ENCODE measurements at places on chromosomes 7 and 10.

GRCh38 chr10:132101529-132101928 lies 35.8 kb downstream of the JAKMIP3 start:
- no peak for DNase-seq

DNA sequence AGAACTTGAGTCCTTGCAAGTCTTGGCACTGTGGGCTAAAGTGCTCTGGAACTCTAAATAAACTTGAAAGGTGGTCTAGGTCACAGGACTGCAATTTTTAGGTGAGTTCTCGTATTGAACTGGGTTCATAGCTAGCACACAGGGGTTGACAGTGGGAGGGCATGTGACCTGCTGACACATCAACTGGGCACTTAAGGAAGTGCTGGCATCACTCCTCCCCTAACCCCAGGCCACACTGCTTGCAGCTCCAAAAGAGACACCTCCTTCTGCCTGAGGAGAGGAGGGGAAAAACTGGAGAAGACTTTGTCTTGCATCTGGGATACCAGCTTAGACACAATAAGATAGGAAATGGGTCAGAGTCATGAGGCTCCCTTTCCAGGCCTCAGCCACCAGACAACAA lies 38.0 kb upstream of the AASS start:
- DNase-seq: no peak

DNA sequence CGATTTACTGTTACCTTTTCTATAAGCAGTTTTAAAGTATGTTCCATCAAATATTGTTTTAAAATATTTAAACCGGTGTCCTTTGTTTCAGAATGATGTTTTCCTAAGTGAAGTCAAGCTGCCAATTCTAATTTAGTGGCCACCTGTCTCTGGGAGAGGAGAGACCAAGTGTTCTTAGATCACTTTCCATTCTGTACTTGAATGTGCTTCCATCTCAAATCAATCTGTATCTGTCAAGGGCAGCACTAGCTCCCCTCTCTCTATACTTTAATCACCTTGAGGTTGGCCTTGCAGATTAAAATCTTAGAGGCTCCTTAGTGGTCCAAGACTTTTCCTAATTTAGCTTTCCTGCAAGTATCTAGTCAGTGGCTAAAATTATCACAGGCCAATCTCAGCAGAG lies 49.6 kb downstream of the LGI1 start:
- DNase-seq: no peak

DNA sequence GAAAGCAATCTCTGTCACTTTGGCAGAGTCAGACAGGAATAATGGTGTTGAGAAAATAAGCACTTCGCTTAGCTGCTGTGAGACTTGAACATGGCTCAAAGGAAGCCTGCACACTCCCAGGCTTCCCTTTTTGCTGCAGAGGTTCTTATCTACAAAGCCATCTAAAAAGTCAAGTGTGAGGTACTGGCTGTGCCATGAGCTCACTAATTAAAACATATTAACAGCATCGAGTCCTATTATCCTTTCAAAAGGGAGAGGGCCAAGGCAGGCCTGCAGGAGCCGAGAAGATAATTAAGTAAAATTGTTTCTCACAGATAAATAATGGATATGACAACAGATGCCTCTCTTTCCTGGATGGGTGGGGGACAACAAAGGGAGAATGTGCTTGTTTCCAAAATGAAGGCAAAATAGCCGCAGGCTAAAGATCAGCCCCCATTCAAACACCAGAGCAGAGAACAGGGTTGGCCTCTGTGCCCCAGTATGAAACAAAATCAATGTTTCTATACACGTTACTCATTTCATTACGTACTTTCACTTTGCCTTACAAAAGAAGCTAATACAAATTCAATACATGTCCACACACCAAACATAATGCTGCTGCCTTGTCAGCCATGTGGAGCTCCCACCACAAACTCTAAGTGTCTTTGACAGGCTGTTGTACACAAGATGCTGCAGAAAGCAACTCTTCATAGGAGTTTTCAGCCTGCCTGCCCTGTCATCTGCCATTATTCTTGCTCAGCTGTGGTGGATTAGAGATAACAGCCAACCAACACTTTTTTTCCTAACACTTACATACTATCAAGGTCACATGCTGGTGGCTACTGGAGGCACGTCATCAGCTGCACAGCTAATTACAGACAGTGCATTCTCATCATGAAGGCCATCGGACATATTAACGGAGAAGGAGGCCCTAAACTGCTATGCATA lies 55.3 kb downstream of the ELAPOR2 start:
- DNase-seq: no peak

DNA sequence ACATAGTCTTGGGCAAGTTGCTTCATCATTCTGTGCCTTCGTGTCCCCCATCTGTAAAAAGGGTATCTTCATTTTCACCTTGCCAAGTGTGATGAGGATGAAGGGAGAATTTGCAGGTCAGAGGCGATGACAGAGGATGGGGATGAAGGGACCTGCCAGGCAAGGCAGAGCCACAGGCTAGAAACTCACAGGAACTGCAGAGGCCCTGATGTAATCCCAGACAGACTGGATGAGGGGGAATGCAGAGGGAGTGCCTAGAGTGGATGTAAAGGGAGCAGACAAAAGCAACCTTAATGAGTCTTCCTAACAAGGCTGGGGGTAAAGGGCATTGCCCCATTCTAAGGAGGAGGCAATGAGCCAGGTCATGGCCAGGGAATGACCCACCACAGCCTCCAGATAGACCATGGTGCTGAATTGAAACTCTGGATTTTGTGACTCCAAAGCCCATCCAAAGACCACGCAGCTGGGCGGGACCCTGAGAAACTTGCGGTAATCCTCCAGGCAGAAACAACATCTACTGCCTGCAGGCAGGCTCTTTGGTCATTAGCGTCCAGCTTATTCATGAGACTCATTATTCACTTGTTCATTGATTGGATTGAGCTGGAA lies 1.9 kb downstream of the ANTXRL start:
- DNase-seq: no peak

- DNase-seq: no peak
Measured at GRCh38 chr7:87151002-87151728, 1.1 kb upstream of the DMTF1 start.

DNA sequence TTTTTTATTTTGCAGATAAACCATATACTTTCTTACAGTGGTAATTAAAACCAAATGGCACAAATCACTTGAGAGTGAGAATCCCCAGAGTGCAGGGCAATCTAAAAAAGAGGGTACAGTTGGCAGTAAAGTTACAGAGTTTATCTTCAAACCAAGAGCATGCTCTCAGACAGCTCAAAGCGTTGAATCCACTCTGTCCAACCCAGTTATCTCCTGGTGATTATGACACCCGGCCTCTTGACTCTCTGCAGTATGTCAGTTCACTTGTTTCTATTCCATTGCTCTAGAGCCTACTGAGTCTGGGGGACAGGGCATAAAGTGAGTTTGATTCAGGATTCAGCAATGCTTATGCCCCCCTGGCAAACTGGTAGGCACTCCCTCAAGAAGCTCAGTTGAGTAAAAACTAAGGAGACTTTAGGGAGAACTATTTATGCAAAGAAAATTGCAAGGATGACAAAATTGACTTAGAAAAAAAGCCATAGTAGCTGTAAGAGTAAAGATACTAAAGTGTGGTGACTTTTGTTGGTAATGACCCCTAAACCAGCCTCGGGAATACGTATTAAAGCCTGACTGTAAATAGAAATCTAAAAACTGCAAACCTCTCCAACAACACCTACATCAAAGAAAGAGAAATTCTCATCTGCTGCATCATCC lies 55.5 kb downstream of the COL1A2 start:
- DNase-seq: no peak

- DNase-seq: no peak
Measured at GRCh38 chr10:84156768-84157167, 16.8 kb upstream of the GPR15LG start.

DNA sequence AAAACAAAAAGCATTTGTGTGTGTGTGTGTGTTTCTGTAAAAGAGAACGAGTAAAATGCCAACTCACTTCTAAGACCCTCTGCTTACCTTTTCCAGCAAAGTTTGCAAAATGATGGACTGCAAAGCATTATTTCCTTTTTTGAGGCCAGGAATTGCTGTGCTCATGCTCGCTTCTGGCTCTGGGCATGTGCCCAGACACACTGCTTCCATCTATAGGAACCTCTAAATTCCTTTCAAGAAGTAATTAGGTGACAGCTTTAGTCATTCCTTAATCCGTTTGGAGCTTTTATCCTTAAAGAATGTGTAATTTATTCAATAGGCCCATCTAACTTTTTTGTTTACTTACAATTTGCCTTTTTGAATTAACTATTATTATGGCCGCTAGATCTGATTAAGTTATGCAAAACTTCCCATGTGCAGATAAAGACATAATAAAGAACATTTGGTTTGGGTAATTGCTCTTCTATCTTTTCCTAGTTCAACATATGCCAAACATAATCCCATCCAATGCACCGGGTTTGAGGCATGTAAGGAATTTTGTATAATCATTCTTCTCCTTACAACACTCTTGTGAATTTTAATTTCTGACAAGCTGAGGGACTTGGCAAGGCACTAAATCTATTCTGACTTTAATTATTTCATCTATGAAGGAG lies 34.7 kb downstream of the A1CF start:
- DNase-seq: no peak

DNA sequence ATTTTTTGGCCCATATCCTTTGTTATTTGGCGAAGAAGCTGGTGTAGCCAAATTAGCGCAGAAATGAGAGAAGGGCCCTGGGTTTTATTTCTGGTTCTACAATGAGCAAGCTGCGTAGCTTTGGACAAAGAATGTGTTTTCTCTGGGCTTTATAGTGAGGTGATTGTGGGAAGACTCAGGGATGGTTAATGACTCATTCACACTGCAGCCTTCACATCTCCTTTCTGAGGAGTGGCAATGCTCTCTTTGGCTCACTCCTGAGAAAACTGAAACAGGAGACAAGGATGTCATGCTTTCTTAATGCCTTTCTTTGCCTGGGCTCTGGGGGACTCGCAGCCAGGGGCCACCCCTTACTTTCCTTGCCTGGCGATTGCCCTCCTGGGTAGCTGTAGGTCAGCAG lies 271.0 kb upstream of the PODXL start:
- no peak for DNase-seq

GRCh38 chr7:158957921-158958491 lies 101.6 kb downstream of the DYNC2I1 start:
- no peak for DNase-seq

- no peak for DNase-seq
Measured at GRCh38 chr7:92633211-92633906, 43.2 kb upstream of the FAM133B start.

GRCh38 chr10:62734781-62735463 lies 69.6 kb upstream of the ADO start:
- DNase-seq: no peak

Measured in NCI-H2107 (cell line).